ENCODE measurements at places on chromosomes 7 and 10.

- DNase-seq: no peak
These were observed at the start of gene TET1 for GRCh38 chr10:68560186-68560942. TET1 (plus strand) TSS chr10:68560337; CDS start chr10:68572339, 12,002 bp downstream.

DNA sequence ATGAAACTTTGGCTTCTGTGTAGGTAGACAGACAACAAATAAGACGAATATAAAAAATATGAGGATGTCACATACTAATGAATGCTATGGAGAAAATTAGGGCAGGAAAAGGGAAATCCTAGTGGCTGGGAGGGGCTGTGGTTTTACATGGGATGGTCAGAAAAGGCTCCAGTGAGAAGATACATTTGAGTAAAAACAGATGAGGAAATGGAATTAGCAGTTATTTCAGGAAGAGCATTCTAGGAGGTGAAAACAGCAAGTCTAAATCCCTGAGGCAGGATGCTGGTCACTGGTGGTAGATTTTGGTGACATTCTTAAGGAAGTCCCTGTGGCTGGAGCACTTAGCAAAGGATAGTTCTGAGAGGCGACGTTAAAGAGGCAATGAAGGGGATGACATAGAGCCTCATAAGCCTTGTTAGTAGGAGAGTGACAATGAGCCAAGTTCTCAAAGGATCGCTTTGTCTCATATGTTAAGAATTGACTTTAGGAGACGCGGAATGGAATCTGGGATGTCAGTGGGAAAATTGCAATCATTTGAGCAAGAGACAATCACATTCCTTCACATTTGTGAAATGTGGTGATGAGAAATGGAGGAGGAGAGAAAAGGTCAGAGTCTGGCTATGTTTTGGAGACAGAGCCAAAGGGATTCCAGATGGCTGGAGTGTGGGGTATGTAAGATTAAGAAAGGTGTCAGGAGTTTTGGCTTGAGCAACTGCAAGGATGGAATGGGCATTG lies 384.7 kb upstream of the FZD8 start:
- DNase-seq: no peak

DNA sequence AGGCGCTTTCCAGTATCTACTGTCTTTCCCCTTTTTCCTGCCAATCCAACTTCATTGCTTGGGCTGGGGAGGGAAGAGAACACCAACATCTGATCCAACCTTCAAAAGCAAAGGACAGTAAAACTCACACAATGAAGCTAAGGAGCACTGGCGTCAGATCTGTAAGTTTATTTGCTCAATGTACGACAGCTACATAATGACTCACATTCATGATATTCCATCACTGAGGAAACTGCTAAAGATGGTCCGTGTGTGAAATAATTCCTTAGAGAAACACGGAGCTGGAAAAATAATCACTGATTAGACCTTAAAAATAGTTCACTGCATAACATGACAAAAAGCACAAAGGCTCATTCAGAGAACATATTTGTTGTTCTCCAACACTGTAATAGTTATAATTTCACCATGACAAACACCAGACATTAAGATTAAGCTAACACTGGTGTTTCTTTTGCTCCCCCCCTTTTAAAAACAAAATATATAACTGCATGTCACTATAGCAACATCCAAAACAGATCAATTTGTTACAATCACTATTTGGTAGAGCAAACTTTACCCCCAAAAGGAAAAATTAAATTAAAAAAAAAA lies 24.3 kb downstream of the HSPB1 start:
- no peak for DNase-seq

DNA sequence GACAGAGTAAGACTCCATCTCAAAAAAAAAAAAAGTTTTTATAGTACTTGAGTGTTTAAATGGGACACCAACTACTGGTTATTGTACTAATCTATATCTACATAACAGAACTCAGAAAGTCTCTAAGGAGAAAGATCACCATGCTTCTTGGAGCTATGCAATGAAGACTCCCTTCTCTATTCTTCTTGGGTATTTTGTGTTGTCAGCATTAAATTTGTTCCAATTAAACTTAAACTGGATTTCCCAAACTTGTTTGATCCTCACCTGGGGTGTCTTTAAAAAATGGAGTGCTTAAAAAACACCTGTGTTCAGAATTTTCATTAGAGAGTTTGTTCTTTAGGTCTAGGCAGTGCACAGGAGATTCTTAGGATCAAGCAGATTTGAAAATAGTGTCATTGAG lies 536.0 kb downstream of the GATA3 start:
- no peak for DNase-seq

GRCh38 chr7:47449810-47450590 lies 131.9 kb downstream of the TNS3 start:
- DNase-seq: no peak

DNA sequence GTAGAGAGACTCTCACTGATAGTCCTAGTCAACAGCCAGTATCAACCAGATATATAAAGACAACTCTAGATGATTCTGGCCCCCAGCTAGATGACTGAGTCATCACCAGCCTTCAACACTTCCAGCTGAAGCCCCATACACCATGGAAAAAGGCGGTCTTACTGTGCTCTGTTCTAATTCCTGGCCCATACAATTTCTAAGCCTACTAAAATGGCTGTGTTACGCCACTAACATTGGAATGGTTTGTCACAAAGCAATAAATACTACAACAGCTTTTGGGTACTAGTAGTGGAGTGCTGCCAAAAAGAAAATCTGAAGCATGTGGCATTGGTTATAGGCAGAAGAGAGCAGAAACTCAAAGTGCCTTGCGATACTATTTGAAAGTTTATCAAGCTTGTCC lies 13.0 kb upstream of the TES start:
- DNase-seq: no peak

GRCh38 chr7:24283554-24283896 lies 465 bp upstream of the NPY start:
- DNase-seq: no peak

GRCh38 chr10:11425676-11426075 lies 185.8 kb downstream of the USP6NL start:
- no peak for DNase-seq

DNA sequence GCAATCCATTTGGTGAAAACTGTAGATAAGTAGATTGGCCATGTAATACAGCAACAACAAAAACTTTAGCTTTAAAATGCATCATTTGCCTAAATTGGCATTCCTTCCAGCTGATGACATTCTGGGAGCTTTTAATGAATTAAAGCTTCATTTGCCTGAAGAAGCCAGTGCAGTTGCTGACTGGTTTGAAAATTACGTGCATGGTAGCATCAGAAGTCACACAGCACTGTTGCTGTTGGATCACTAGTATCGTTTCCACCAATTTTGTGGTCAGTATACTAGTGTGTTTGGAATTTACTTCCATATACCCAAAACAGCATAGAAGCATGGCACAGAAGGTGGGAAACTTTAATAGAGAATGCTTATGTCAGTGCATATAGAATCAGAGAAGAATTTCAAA lies 194.9 kb downstream of the ETV1 start:
- DNase-seq: no peak

DNA sequence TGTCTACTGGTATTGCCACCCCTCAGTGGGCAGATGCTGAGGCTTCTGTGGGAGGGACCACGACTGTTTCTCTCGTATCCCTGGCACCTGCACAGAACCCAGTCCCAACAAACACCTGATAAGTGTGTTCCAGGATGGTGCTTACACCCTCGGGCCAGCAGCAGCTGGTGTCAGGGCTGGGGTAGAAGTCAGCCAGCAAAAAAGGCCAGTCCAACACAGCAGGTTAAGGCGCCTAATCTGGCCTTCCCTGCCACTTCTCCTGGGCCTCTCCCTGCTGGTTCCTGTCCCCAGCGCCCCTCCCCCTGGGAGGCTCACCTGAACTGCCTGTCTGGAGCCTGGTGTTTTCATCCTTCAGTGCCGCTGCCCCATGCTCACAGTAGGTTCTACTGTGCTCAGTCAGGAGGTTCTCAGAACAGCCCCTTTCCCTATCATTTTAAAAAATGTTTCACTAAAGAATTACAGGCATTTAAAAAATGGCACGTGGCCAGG lies 20.0 kb downstream of the PODXL start:
- no peak for DNase-seq

DNA sequence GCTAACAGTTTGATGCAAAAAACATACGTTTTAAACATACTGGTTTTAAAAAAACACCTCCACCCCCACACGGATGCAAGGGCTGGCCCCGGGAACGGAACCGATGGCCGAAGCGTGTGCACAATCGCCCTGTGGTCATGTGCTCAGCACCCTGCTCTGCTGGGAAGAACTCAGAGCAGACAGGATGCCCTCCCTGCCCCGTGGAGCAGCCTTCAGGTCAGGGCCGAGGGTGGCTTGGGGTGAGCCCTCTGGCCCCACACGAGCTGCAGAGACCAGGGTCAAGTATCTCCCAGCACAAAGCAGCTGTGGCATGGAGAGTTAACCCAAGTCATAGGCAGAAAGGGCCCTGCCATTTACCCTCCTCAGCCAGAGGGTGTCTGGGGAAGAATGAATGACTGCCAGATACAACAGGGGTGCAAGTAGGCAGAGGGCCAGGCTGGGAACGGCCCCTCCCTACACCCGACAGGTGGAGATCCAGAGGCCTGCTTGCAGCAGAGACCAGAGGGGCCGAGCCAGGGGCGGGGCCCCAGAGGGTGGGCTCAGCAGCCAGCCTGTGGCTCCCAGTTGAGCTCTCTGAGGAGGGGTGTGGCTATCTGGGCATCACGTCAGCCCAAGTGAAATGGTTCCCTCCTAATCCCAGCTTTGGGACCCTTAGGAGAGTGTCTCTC lies 56.8 kb downstream of the ZRANB1 start:
- DNase-seq: no peak

DNA sequence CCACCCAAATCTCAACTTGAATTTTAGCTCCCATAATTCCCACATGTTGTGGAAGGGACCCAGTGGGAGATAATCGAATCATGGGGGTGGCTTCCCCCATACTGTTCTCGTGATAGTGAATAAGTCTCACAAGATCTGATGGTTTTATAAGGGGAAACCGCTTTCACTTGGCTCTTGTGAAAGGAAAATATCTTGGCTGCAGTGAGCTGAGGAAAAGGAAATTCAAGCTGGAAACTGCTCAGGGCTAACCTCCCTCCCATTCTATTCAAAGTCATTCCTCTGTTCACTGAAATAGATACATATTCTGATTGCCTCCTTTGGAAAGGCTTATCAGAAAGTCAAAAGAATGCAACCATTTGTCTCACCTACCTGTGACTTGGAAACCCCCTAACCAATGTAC lies 15.8 kb downstream of the CYCS start:
- no peak for DNase-seq

- no peak for DNase-seq
These were observed 118.6 kb upstream of the RET start for GRCh38 chr10:42958142-42958868.

DNA sequence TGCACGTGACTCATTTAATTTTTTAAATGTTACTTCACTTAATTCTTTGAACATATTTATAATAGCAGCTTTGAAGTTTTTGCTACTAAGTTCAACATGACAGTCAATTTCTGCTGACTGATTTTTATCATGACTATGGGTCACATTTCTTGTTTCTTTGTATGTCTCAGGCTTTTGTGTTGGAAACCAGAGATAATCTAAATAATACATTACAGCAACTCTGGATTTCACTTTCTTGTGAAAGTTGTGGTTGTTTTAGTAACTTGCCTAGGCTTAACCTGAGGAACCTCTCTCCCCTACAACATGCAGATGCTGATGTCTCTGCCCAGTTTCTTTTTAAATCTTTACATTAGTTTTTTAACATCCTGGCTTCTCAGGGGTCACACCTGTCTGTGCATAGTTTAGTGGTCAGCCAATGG lies 180.8 kb downstream of the CCDC71L start:
- no peak for DNase-seq

GRCh38 chr7:36058020-36058592 lies 94.9 kb upstream of the EEPD1 start:
- DNase-seq: no peak

GRCh38 chr7:47786557-47787248 lies 161.6 kb downstream of the PKD1L1 start:
- no peak for DNase-seq

GRCh38 chr7:41682422-41682821 lies 20.5 kb downstream of the INHBA start:
- no peak for DNase-seq

- no peak for DNase-seq
These were observed 96.6 kb upstream of the NPTX2 start for GRCh38 chr7:98520356-98520951.

DNA sequence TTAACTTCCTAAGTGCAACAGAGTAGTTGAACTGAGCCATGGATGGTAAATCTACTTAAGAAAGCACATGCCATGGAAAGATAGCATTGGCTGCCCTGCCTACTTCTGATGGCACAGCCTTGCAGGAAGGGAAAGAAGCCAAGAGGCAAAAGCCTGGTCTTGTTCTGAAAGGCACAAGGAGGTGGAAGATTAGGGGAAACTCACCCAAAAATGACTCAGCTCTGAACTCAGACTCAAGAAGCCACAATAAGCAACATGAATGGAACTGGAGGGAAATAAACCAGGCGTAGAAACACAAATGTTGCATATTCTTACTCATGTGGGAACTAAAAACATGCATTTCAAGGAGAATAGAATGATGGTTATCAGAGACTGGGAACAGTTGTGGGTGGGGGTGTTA lies 20.8 kb upstream of the ALOX5 start:
- DNase-seq: no peak

- DNase-seq: no peak
These were observed 199.7 kb downstream of the LHFPL3 start for GRCh38 chr7:104528142-104528541.
